Immature natural killer cell (primary cell): ENCODE measurements at places on chromosomes 1 and 21.
A peak's percentile ranks its signal among the peaks of the same experiment; 100 is the strongest.

DNA sequence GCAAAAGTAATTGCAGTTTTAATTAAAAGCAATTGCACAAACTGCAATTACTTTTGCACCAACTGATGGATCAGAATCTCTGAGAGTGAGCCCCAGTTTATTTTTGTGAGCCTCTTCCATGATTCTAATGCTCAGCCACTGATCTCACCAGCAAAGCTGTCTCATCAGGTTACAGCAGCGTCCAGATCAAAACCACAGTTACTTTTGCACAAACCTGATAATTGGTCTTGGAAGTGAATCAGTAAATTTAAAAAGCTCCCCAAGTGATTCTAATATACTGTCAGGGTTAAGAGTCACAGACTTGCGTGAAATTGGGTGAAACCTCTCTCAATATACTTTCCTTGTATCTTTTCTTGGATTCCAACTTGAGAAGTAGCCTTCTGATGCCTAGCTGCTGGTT is 13.5 kb upstream of the CR2 start:
- DNase-seq, result no peak

DNA sequence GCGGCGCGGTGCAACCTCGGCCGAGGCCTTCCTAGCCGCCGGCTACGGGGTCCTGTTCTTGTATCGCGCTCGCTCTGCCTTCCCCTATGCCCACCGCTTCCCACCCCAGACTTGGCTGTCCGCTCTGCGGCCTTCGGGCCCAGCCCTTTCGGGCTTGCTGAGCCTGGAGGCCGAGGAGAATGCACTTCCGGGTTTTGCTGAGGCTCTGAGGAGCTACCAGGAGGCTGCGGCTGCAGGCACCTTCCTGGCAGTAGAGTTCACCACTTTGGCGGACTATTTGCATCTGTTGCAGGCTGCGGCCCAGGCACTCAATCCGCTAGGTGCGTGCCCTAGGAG is 379 bp downstream of the PPCS start:
- DNase-seq, result no peak

GRCh38 chr1:181538836-181539235 is 55.5 kb downstream of the CACNA1E start:
- no peak for DNase-seq

DNA sequence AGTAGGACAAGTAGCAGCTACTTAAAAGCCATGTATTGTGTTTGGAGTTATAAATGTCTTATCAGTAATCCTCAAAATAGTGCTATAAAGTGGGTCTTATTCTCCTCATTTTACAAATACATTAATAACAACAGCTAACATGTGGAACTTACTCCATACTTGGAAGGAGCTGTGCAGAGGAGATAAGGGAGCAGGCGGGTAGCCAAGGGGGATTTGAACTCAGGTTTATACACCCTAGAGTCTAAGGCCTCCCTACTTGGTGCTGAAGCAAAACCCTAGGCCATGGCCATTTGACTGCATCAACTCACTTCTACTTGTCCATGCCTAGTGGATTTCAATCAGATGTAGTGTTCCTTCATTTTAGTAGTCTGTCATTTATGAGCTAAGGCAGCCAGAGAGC is 72.1 kb downstream of the LMO4 start:
- no peak for DNase-seq

DNA sequence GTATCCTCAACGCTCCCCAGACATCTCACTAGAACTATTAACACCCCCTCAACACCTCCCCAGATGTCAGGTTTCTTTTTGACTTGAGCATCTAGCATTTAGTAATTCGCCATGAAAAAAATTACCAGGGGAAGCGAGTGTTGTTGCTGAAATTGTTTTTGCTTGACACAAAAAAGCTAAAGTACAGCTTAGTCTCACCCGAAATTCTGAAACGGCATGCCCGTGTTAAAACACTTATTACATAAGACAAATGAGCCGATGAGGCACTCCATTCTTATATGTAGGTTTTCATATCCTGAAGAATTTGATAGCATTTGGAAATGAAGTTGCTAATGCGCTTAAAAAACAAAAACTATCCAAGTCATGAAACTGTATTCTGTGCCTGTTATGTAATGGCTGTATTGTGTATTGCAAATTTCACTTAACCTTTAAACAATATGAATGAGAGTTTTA is 1.3 kb upstream of the NRIP1 start:
- DNase-seq, result no peak

DNA sequence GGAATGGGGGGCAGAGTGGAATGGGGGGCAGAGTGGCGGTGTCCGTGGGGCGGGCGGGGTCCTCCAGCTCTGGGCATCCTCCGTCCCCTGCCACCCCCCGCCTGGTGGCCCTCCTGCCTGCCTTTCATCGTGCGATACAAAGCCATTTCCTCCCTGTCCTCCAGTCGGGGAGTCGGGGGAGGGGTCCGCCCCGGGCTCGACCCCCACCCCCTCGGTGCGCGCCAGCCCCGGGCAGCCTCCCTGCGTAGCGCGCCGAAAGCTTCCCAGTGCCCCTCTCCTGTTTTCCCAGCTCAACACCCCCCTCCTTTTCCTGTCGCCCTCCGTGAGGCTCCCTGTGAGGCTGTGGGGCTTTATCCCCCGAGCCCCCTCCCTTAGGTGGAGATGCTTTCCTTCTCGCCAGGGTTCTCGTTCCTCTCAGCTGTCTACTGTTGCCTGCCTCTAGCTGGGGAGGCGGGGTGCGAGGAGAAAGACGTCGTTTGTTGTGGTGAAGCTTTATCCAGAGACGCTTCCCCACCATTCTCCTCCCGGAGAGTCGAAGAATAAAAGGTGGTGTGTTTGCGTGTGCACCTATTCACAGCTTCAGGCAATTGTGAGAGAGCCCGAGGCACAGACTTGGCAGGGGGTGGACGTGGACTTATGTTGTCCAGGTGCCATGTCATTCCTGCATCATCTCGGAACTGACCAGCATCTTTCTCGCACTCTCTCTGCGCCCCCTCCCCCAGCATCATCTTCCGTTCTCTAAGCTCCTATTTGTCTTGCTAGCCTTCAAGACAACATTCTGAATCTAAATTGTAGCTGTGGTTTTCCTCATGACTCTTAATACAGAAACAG is 848 bp downstream of the DNM3 start:
- DNase-seq, result peak; percentile 8

- peak; percentile 51 for DNase-seq
These were observed at the start of gene HPCA for GRCh38 chr1:32886004-32886827. Gene HPCA (plus strand): TSS chr1:32886491. CDS start chr1:32888899, 2,408 bp downstream.

GRCh38 chr1:3545363-3546047 is 65.8 kb downstream of the MEGF6 start:
- DNase-seq, result no peak

GRCh38 chr1:111110197-111110899 is 29.5 kb downstream of the DRAM2 start:
- no peak for DNase-seq

DNA sequence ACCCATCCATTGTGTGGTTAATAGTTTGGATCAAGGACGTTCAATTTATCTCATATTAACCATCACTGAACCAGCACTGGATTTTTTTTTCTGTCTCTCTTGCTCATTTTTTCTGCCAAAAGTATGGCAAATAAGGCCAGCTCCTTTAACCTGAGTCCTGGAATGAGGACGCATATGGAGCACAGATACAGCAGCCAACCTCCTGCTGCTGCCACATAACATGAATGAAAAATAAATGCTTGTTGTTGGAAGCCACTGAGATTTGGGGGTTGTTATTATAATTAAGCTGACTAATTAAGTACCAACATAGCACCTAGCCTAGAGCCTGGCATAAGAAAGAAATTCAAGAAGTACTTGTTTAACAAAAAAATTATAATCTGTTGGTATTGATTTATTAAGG is 335.3 kb upstream of the DUSP10 start:
- DNase-seq, result no peak

GRCh38 chr1:33288976-33289857 is 31.7 kb downstream of the A3GALT2 start:
- no peak for DNase-seq

DNA sequence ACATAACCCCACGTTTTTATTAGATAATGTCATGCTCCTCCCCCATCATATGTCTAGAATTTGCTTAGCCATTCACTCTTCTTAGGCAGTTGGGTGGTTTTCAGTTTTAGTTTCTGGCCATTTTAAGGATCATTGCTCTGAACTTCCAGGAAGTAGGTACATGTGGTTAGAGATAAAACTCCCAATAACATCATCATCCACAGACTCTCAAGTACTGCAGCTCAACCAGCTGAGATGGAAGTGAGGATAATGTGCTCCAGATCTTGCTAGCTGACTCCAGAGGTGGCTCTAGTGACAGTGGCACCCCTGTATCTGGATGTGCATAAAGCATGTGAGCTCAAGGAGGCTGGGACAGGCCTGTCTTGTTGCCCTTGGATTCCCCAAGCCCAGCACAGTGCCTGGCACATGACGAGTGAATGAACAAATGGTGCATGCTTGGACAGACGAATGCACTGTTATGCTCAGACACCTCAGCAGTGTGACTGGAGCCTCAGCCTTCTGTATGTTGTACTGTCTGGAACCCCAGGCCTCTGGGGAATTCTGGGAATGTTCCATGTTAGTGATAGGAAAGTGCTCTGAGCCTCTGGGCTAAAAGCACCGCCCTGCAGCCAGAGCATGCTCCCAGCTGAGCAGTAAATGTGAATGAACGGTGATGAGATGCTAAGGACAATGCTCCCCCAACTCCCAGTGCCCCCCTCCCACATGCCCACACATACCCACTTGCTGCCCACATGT is 16.4 kb upstream of the KCNN3 start:
- DNase-seq, result no peak

- no peak for DNase-seq
These were observed 60.0 kb downstream of the LTN1 start for GRCh38 chr21:28932717-28933116.

DNA sequence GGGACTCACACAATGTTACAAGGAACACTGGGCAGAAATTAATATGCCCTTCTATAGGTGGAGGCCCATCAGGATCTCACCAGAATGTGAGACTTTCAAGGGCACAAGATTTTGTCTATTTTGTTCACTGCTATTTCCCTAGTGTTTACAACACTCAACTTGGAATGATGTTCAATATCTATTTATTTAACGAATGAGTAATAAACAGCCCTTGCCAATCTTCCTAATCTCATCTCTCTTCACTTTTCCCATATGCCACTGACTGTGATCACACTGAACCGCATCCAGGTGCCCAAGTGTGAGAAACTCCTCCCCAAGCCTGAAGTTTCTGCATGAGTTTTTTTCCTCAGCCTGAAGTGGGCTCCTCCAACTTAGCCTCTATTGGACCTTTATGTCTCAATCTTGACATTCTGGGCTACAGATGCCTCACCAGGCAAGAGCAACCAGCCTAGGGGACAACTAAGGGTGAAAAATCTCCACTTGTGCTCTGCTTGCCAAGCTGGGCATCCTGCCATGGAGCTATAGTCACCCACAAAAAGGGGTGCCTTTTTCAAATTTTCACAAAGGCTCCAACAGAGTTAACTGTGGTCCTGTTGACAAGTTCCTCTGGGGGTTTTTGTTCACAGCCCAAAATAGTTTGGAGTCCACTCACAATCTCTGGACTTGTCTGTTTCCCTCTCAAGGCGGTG is 105.6 kb downstream of the PLPP3 start:
- no peak for DNase-seq

GRCh38 chr1:59674595-59674994 is 140.2 kb upstream of the HOOK1 start:
- no peak for DNase-seq

DNA sequence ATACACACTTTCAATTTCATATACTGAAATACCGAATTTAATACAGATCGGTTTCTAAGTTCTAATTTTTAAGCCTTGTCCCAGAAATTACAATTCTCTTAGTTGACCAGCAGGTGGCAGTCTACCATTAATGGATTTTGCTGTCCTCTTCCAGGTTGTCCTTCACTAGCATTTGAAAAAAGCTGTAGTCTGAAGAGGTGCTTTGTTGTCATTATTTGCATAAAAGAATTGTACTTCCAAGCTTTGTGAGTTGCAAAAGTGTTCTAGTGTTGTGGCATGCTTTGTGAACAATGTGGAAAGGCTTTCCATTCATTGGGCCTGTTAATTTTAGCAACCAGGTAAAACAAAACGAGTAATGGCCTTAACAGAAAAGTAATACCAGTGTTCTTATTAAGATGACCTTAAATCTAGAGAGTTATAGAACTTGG is 193.6 kb downstream of the RPS6KC1 start:
- DNase-seq, result peak; percentile 26

- no peak for DNase-seq
These were observed 11.5 kb downstream of the ATP2B4 start for GRCh38 chr1:203638103-203638475.

DNA sequence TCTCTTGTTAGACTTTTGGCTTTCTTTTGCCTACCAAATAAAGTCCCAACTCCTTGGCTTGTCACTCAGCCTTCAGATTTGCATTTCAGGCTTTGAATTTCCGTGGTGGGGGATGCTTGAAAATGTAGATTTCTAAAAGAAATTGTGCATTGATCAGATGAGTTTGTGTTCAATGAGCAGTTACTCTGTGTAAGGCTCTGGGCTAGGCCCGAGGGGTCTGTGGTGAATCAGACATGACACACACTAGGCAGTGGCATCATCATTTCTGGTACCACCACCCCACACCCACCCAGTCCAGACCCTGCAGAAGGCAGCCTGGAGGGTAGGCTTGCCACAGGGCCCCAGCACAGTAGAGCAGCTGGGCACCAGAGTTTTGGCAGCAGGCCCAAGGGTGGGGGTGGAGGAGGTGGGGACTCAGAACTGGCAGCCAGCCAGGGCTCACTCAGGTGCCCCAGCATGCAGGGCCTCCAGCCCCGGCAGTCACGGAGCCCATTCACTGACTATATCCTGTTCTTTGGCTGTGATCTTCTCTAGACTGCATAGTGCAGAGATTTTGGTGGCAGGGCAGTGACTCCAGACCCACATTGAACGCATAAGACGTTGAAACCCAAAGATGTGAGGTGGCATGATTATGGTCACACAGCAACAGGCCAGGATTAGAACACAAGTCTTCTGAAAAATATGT is 97.2 kb upstream of the ARTN start:
- no peak for DNase-seq

- DNase-seq, result no peak
These were observed 119.3 kb downstream of the SIK1 start for GRCh38 chr21:43307677-43308070.

DNA sequence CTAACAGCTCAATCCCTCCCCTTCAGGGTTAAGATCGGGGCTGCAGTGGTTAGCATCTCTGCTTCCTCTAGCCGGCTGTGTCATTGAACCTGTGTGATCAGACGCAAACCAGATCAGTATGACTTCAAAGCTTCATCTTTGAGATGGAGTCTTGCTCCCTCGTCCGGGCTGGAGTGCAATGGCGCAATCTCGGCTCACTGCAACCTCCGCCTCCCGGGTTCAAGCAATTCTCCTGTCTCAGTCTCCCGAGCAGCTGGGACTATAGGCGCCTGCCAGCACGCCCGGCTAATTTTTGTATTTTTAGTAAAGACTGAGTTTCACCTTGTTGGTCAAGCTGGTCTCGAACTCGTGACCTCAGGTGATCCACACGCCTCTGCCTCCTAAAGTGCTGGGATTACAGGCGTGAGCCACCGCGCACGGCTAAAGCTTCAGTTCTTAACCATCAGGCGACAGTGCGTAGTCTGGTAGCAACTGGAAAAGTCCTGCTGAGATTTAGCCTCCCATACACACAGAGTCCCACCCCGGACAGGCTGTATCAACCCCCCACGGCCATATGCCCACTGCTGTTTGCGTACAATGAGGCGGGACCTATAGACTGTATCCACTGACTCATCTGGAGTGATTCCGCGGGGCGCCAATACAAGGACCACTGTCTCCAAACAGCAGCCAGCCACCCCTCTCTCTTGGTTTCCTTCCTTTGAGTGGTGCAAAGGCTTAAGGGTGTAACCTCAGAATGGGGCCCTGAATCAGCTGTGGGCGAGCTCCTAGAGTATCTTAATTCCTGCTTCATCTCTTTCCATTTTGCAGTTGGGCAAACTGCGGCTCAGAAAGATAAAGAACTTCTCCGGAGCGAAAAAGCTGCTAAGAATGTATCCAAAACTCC is 23.3 kb downstream of the CELA3A start:
- DNase-seq, result peak; percentile 86

- no peak for DNase-seq
These were observed 24.1 kb downstream of the ETNK2 start for GRCh38 chr1:204127597-204128242.
